Activated naive CD4-positive, alpha-beta T cell (primary cell): ENCODE measurements at places on chromosomes 1 and 21.
A peak's percentile ranks its signal among the peaks of the same experiment; 100 is the strongest.

GRCh38 chr1:243343970-243344937 lies 88.4 kb downstream of the SDCCAG8 start:
- DNase-seq, result no peak

DNA sequence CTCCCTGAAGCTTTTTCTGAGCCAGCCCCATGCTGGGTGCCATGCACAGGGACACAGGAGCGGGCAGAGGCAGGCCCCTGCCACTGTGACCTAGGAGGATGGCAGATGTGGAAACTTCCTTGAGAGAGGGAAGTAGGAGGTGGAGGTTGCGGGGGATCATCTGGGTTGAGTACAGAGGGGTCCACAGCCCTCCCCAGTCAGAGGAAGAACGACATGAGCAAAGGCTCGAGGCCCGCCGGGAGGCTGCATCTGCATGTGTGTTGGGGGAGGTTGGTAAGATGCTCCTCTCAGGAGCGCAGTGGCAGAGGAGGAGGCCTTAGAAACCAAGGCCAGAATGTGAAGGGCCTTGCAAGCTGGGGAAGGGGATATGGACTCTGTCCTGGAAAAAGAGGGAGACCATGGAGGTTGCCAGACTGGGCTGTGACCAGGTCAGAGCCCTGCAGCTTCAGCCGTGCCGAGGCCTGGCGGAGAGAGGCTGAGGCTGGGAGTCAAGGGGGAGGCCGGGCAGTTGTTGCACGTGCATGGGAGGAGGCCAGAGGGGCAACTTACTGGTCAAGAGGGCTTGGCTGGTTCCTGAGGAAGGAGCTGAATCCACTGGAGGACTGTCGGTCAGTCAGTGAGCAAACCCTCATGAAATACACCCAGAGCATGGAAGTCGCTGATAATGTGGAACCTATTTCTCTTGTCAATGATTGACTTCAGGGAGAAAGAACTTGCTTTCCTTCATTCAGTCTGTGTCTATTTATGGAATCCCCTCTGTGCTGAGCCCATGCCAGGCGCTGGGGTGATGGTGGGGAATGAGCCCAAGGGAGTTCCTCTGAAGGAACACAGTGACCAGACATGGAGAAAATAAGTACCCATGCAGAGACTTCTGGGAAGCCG lies 31.7 kb downstream of the A3GALT2 start:
- DNase-seq, result no peak

DNA sequence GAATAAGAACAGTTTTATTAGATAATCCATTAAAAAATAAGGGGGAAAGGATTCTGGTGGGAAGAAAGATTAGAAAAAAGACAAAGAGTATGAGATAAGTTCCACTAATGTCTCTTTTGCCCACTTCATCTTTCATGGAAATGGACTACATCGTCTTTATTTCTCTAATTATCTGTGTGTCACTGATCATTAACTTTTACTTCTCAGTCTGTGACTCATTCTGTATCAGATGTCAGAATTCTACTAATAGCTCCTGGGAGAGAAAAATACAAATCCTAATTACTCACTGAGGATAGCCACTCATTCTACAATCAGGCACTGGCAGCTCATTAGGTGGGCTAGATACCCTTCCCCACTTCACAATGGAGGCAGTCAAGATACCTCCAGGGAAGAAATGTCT lies 41.7 kb downstream of the ILDR2 start:
- DNase-seq, result no peak

DNA sequence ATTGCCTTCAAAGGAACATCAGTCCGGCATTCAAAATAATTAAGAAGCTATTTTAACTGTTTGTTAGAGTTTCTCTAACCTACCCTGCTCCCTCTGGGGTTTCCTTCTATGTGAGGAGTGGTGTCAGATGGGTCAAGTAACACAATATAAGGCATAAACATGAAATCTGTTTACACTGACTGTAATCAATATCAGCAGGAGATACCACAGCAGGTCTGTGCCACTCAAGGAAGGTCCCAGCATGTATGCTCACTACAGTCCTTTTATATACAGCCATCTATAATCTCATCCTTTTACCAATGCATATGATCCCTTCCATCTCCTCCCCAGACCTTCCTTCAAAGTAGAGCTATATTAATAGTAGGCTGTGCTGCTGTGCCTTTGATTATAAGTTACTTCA lies 25.4 kb downstream of the EEIG2 start:
- no peak for DNase-seq

GRCh38 chr1:206479183-206480125 lies 9.2 kb downstream of the IKBKE start:
- DNase-seq, result peak; percentile 28
